ENCODE measurements at places on chromosomes 6 and 20.

- no peak for DNase-seq
Measured at GRCh38 chr6:52640916-52641315, 30.0 kb upstream of the TMEM14A start.

DNA sequence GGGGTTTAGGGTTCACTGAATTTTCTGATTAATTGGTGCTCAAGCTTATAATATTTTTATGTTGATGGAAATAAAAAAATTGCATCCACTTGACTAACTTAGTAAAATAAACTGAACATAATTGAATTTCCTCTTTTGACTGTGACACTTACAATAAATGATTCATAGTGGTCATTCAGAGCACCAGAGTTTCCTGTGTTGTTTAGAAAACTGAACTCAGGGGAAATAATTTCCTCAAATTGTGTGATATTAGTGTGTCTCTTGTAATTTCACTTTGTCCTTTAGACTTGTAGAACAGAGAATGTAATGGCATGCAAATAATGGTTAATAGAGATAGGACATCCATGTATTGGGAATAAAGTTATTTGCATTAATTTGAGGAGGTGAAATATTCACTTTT is 319.7 kb upstream of the MAN1A1 start:
- DNase-seq: no peak

- no peak for DNase-seq
Measured at GRCh38 chr6:57089265-57089664, 723 bp upstream of the ZNF451 start.

DNA sequence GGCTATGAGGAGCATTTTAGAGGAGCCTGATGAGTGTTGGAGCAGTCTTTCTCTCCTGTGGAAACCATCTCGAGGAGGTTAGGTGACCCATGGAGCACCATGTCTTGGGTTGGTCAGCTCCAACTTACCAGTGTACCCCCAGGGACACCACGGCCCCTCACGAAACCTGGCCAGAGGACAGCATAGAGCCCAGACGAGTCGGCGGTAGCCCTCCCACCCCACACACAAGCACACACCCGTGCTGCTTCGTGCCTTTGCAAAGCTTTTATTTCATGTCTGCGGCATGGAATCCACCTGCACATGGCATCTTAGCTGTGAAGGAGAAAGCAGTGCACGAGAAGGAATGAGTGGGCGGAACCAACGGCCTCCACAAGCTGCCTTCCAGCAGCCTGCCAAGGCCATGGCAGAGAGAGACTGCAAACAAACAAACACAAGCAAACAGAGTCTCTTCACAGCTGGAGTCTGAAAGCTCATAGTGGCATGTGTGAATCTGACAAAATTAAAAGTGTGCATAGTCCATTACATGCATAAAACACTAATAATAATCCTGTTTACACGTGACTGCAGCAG is 53.6 kb downstream of the EZR start:
- no peak for DNase-seq

DNA sequence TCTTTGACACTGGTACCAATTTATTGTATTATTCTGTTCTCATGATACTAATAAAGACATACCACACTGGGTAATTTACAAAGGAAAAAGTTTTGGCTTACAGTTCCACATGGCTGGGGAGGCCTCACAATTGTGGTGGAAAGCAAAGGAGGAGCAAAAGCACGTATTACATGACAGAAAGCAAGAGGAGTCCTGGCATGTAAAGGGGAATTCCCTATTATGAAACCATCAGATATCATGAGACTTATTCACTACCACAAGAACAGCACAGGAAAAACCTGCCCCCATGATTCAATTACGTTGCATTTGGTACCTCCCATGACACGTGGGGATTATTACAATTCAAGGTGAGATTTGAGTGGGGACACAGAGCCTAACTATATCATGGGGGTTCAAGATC is 43.4 kb downstream of the SLC22A2 start:
- no peak for DNase-seq

GRCh38 chr6:19597809-19598320 is 239.3 kb upstream of the ID4 start:
- DNase-seq: no peak

GRCh38 chr6:167807756-167808155 is 19.0 kb upstream of the AFDN start:
- DNase-seq: no peak
